Activated T-helper 17 cell treated with anti-CD3 and anti-CD28 coated beads, Interleukin-2, amount 50 U/mL, for 72 hours (primary cell): ENCODE measurements at places on chromosomes 4 and X. TPM values are rescaled to one million over a fixed set of nuclear protein-coding genes. Genes with fewer than 3 reads are reported as not detected.
A peak's percentile ranks its signal among the peaks of the same experiment; 100 is the strongest.

GRCh38 chrX:20906571-20906970 lies 467.6 kb upstream of the CNKSR2 start:
- H3K4me3 ChIP-seq: no peak overlapping the region
- H3K4me1 ChIP-seq: no peaks in the 10 kb centered on the region
- no peaks in the 10 kb centered on the region for H3K36me3 ChIP-seq
- no peak overlapping the region for H3K27ac ChIP-seq
- ATAC-seq: no peak
- H3K27me3 ChIP-seq: peaks cover 9% of the 10 kb centered on the region

SYNPO2 gene
- total RNA-seq: 0.32 TPM

GRCh38 chr4:146507632-146508031 lies 14.1 kb downstream of the SLC10A7 start:
- no peak overlapping the region for H3K4me3 ChIP-seq
- H3K4me1 ChIP-seq: peaks cover 18% of the 10 kb centered on the region
- peaks cover 38% of the 10 kb centered on the region for H3K36me3 ChIP-seq
- H3K27ac ChIP-seq: no peak overlapping the region
- no peaks in the 10 kb centered on the region for H3K27me3 ChIP-seq
- no peak for ATAC-seq

- ATAC-seq: no peak
- H3K27ac ChIP-seq: no peak overlapping the region
- no peak overlapping the region for H3K4me3 ChIP-seq
- no peaks in the 10 kb centered on the region for H3K36me3 ChIP-seq
- peaks cover 36% of the 10 kb centered on the region for H3K27me3 ChIP-seq
Measured at GRCh38 chr4:169185133-169185956, 85.4 kb downstream of the SH3RF1 start.

DNA sequence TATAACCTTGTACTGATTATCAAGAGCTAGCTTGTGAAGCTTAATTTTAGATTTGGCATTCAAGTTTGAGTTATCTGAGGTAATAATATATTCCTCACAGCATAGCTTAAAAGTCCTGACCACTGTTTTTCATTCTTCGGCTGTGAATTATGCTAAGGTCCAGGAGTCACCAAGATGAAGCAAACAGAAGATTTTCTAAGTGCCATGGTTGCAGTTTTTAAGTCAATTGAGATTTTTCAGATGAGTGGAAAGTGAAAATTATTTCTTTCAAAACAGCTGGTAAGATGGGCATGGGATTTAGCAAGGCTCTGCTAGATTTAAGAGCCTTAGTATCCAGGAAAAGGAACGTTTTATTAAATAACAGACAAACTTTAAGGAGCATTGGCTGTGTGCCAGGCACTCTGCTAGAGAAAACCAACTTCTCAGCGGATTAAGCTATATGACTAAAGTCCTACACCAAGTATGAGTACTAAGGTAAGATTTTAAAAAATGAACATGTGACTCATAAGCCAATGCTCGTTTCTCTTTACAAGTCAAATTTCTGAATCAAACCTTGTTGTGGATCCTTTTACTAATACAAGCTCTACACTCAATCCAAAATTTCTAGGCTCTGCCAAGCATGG lies 149.9 kb upstream of the IL15 start:
- H3K4me1 ChIP-seq: no peaks in the 10 kb centered on the region
- H3K27me3 ChIP-seq: peaks cover 10% of the 10 kb centered on the region
- no peak overlapping the region for H3K4me3 ChIP-seq
- ATAC-seq: no peak

DNA sequence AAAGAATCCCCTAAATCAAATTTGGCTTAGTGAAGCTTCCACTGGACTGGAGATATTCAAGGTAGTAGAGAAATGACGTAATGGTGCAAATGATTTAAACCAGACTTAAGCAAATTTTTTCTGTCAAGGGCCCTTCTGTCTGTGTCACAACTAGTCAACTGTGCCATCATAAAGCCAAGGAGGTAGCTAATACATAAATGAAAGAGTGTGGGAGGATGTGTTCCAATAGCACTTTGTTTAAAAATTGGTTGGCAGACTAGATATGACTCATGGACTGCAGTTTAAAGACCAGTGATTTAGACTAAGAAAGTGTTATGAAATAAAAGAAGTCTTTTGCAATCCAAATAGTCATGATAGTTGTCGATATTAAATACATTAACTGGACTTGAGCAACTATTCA lies 24.3 kb upstream of the TEX13C start:
- H3K36me3 ChIP-seq: no peaks in the 10 kb centered on the region
- H3K4me1 ChIP-seq: peaks cover 14% of the 10 kb centered on the region
- peak overlapping the region; percentile 71 for H3K4me3 ChIP-seq
- ATAC-seq: peak; percentile 83
- no peaks in the 10 kb centered on the region for H3K27me3 ChIP-seq

- no peak overlapping the region for H3K4me3 ChIP-seq
- no peaks in the 10 kb centered on the region for H3K4me1 ChIP-seq
- peaks cover 4% of the 10 kb centered on the region for H3K27me3 ChIP-seq
- H3K27ac ChIP-seq: no peak overlapping the region
- ATAC-seq: no peak
Measured at GRCh38 chr4:3712112-3712805, 53.9 kb upstream of the ADRA2C start.

- H3K36me3 ChIP-seq: no peaks in the 10 kb centered on the region
- no peaks in the 10 kb centered on the region for H3K27me3 ChIP-seq
- H3K27ac ChIP-seq: no peak overlapping the region
- H3K4me3 ChIP-seq: no peak overlapping the region
- no peaks in the 10 kb centered on the region for H3K4me1 ChIP-seq
Measured at GRCh38 chrX:22177950-22178515, 94.7 kb upstream of the CBLL2 start.

DNA sequence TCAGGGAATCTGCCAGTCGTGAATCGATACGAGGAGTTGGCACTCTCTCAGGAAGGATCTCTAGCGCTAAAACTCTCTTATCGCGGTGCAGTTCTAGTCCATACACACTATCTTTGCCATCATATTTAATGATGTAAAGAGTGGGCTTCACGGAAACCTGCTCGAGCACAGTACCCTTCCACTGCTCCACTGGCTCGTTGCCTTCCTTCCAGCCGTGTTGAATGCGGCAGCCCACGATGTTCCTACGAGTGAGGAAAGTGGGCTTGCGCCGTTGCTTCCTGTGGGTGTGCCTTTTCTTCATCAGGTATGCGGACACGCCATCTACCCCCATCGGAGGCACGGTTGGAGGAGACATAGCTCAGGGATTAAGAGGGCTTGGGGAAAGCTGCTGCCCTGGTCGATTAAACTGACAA lies 661 bp downstream of the SPIN4 start:
- peaks cover 11% of the 10 kb centered on the region for H3K4me1 ChIP-seq
- H3K27ac ChIP-seq: peak overlapping the region; percentile 77
- peak; percentile 56 for ATAC-seq
- H3K27me3 ChIP-seq: no peaks in the 10 kb centered on the region
- H3K36me3 ChIP-seq: no peaks in the 10 kb centered on the region

DNA sequence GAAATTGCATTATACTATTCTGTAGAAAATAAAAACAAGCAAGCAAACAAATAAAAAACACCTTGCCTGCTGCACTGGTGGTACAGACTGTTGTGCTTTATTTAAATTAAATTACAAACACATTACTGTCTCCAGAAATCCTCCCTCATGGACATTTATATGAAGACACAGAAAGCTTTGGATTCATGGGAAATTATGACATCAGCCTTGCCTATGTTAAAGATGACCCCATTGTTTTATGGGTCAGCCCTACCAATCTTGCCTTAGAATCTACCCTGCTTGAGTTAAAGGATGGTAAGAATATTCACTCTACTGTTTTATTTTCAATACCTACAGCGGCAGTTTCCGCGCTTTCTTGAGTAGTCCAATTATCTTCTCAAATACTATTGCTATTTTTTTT lies 1379.9 kb downstream of the TECRL start:
- no peak overlapping the region for H3K27ac ChIP-seq
- no peak overlapping the region for H3K4me3 ChIP-seq
- ATAC-seq: no peak
- H3K4me1 ChIP-seq: no peaks in the 10 kb centered on the region

DNA sequence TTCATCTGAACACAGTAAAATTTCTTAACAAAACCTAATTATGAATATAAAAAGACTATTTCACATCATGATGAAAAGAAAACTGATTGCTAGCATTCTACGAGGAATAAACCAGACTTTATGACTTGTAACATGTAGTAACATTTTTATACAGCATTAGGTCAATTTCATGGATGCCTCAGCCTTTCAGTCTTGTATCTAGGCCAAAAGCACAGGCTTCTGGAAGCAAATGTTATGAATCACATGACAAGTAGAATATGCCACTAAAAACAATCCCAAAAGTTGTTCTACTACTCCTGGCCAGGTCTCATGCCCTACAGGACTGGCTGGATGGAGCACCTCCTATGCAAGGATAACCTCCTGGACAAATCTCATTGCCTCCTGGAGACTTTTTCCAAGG lies 101.2 kb downstream of the ARHGAP6 start:
- H3K4me1 ChIP-seq: no peaks in the 10 kb centered on the region
- H3K27ac ChIP-seq: no peak overlapping the region
- no peaks in the 10 kb centered on the region for H3K36me3 ChIP-seq
- H3K4me3 ChIP-seq: no peak overlapping the region

STOX2 gene
- total RNA-seq: not detected

PCDH7 gene
- total RNA-seq: not detected

GRCh38 chr4:22969287-22969896 lies 276.7 kb downstream of the GBA3 start:
- no peak for ATAC-seq
- H3K4me3 ChIP-seq: no peak overlapping the region
- no peaks in the 10 kb centered on the region for H3K27me3 ChIP-seq
- H3K36me3 ChIP-seq: no peaks in the 10 kb centered on the region
- H3K4me1 ChIP-seq: no peaks in the 10 kb centered on the region

DNA sequence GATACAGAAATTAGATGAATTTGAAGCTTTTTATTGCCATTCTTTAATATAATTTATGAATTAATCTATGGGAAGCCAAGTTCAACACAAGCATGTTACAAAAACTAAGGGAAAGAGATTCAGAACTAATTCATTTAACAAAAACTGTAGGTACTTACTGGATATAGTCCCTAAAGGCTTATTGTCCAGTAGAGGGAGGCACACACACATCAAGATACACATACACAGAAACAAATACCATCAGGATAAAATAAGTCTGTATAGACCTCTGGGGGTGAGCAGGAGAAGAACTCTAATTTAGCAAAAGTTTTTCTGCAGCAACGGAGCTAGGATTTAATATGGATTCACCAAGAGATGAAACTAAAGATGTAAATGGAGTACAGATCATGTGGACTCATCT lies 83.0 kb upstream of the IL13RA1 start:
- H3K4me1 ChIP-seq: no peaks in the 10 kb centered on the region
- peak overlapping the region; percentile 6 for H3K27ac ChIP-seq
- H3K4me3 ChIP-seq: no peak overlapping the region
- peaks cover 68% of the 10 kb centered on the region for H3K36me3 ChIP-seq
- no peak for ATAC-seq

PGAM4 gene
- not detected for total RNA-seq

GPR143 gene
- total RNA-seq: not detected

DNA sequence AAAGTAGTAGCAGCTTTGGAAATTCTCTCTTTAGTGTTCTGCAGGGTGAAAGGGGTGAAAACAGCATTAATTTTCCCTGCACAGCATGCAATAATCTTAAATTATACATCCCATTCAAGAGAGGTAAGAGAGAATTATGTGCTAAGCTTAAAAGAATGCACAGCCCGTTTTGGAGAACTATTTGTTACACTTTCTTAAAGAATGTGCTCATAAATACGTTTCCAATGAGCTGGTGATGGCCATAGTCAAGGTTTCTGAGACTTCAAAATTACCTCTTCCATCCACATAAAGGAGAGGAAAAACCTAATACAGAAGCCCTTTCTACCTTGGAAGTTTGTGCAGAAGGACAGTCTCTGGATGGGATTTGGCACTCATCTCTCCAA lies 766.7 kb upstream of the TENM3 start:
- H3K27ac ChIP-seq: no peak overlapping the region
- no peak for ATAC-seq
- no peaks in the 10 kb centered on the region for H3K36me3 ChIP-seq
- no peaks in the 10 kb centered on the region for H3K27me3 ChIP-seq
- no peak overlapping the region for H3K4me3 ChIP-seq

DNA sequence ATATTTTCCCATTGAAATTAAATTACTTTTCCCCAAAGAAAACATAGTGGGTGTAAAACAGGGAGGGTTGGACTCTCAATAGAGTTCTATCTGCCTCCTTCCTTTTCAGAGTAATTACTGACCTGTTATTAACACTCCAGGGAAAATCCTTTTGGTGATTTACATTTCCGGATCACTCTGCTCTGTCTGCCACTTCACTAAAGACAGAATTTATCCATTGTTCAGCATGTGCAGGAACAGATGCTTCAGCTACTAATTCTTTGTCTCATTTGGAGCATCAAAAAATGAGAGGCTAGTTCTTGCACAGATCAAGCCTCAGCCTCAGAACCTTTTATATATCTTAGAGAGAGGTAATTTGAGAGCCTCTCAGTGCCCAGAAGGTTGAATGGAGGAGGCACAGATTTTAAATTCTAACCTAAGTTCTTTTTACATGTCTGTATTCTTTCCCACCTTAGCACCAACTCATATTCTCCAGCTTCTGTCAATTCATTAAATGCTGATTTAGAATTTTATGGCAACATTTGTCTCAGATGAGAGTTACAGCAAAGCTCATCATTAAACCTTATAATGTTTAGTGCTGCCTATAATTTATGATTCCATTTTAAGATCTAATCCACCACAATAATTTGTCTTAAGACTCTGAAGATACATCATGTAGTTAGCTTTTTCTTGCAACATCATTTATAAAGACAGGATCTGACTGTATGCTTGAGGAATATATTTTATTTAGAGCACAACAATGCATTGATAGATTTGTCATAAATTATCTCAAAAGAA lies 1494.4 kb downstream of the STIM2 start:
- no peak overlapping the region for H3K4me3 ChIP-seq
- no peaks in the 10 kb centered on the region for H3K4me1 ChIP-seq
- no peaks in the 10 kb centered on the region for H3K36me3 ChIP-seq
- no peak overlapping the region for H3K27ac ChIP-seq
- H3K27me3 ChIP-seq: no peaks in the 10 kb centered on the region

IL3RA gene
- 0.52 TPM for total RNA-seq

PCYT1B gene
- total RNA-seq: 0.19 TPM

VGLL1 gene
- not detected for total RNA-seq

- peak; percentile 38 for ATAC-seq
- H3K27ac ChIP-seq: no peak overlapping the region
- H3K27me3 ChIP-seq: no peaks in the 10 kb centered on the region
- peaks cover 7% of the 10 kb centered on the region for H3K4me1 ChIP-seq
Measured at GRCh38 chr4:36249610-36250009, 5.3 kb upstream of the ARAP2 start.

NIPAL1 gene
- 1.3 TPM for total RNA-seq

DNA sequence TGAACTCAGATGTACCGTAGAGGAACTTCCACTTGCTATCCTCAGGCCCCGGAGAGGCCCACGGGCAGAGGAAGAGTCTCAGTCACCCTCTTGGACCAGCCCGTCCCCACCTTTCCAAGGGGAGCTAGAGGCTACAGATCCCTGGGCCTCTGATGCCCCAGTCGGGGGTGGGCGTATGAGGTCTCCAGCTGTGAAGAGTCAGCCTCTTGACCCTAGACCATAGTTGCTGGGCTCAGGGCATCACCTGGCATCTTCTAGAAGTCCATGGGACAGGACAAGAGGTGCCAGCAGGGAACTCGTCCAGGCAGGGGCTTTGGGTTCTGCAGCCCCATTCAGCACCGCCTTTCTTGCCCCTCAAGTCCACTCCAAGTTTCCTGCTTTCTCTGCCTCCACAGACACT lies 11.6 kb downstream of the SASH3 start:
- H3K27me3 ChIP-seq: no peaks in the 10 kb centered on the region
- ATAC-seq: no peak
- peaks cover 94% of the 10 kb centered on the region for H3K36me3 ChIP-seq
- no peak overlapping the region for H3K4me3 ChIP-seq
- H3K4me1 ChIP-seq: no peaks in the 10 kb centered on the region

TMEM271 gene
- not detected for total RNA-seq

GRCh38 chr4:184420402-184420801 lies 53.9 kb downstream of the IRF2 start:
- H3K4me3 ChIP-seq: peak overlapping the region; percentile 80
- ATAC-seq: peak; percentile 64
- H3K27me3 ChIP-seq: no peaks in the 10 kb centered on the region
- peaks cover 89% of the 10 kb centered on the region for H3K36me3 ChIP-seq
